Stimulated activated CD4-positive, alpha-beta T cell treated with anti-CD3 and anti-CD28 coated beads, Interleukin-1b, Interleukin-23, amount 100 ng/mL, for 4 hours (primary cell): ENCODE measurements at places on chromosomes 5 and 9.

DNA sequence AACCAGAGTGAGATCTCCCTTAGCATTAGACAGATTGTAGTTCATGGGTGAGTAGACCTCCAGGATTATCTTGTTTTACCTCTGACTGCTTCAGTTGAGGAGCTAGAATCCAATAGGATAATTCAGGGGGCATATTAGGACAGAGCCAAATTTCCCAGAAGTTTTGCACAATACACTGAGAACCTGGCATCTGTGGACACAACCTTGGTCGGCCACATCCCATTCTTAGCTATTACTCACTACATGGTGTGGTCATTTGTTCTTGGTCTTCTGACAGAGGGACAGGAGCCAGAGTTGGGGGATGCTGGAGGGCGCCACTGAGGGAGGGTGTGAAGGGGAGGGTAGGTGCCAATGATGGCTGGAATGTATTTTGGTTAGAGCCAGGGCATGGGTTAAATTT lies 66.6 kb downstream of the NPR3 start:
- DNase-seq: no peak

DNA sequence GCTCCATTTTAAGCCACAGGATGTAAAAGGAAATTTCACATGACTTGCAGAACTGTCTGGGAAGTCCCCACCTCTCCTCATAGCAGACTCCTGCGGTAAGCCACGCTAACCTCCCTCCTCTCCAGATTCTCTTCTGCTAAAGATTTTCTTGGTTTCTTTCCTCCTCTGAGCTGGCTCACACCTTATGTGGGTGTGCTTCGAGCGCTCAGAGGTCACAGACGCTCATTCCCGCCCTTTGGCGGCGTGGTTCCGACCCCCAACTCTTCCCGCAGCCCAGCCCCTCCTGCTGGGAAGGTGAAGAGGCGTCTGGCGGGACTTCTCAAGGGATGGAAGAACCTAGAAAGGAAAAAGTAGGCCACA lies 32.9 kb upstream of the CDK20 start:
- peak; percentile 31 for DNase-seq

GRCh38 chr5:150619359-150620230 lies 20.9 kb upstream of the SYNPO start:
- no peak for DNase-seq

GRCh38 chr9:80796632-80797031 lies 892.7 kb downstream of the TLE1 start:
- DNase-seq: no peak

- no peak for DNase-seq
Observed at GRCh38 chr5:42005561-42006153, 80.6 kb downstream of the FBXO4 start.

DNA sequence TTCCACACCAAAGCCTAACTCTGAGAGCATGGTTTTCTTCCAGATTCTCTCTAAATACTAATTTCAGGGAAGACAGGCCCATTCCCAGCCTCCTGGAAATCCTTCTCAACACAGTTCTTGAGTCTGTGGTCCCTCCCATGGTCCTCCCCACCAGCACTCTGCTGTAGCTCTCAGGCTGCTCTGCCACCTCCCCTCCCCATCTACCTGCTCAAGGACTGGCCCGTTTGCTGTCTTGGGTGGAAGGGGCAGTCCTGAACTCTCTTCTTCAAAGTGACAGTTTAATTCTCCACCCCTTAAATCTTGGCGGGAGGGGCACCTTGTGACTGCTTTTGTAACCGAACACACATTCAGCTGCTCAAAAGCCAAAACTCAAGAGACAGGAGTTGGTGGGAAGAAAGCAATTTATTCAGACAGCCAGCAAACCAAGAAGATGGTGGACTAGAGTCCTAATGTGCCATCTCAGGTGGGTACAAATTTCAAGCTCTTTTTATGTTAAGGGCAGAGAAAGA lies 7.6 kb upstream of the LCN15 start:
- DNase-seq: no peak

DNA sequence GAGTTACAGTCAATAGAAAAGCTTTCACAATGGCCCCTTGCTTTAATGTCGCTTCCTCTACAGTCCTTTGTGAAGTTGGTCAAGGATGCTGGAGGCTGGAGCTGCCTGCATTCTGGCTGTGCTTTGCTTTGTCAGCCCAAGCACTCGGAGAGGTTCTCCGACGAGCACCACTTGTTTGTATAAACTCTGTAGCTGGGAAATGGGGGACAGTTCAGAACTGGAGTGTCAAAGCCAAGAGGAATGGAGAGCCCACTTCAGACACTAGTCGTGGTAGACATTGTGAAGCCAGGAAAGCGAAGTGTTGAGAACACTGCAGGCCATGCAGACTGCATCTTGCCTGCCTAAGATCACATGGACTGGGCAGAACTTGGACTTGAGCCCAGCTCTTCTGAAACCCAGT lies 330.3 kb downstream of the GADD45G start:
- no peak for DNase-seq

GRCh38 chr9:89496645-89497256 lies 1.2 kb downstream of the SEMA4D start:
- no peak for DNase-seq

DNA sequence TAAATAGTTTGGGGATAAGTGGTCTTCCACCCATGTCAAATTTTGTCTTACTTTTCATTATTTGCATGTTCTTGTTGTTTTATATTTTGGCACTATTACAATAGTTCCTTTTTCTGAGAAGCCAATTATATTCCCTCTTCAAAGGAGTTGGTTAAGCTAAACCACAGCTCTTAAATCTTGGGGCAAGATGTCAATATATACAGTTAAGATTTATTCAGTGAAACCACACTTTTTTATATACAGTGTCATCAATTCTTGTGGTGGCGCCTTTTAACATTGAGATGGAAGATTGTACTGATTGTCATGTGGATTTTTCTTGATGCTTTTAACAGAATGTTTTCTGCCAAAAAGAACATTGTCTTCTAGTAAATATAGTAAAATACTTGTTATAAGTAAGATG lies 104.1 kb downstream of the MTREX start:
- no peak for DNase-seq

GRCh38 chr5:5886812-5887486 lies 464.5 kb downstream of the ICE1 start:
- DNase-seq: peak; percentile 20

- peak; percentile 58 for DNase-seq
Observed at GRCh38 chr5:102296178-102296817, at the start of gene SLCO4C1. TSS of gene SLCO4C1 (minus strand) at chr5:102296284. CDS start at chr5:102296262, 22 bp downstream.

DNA sequence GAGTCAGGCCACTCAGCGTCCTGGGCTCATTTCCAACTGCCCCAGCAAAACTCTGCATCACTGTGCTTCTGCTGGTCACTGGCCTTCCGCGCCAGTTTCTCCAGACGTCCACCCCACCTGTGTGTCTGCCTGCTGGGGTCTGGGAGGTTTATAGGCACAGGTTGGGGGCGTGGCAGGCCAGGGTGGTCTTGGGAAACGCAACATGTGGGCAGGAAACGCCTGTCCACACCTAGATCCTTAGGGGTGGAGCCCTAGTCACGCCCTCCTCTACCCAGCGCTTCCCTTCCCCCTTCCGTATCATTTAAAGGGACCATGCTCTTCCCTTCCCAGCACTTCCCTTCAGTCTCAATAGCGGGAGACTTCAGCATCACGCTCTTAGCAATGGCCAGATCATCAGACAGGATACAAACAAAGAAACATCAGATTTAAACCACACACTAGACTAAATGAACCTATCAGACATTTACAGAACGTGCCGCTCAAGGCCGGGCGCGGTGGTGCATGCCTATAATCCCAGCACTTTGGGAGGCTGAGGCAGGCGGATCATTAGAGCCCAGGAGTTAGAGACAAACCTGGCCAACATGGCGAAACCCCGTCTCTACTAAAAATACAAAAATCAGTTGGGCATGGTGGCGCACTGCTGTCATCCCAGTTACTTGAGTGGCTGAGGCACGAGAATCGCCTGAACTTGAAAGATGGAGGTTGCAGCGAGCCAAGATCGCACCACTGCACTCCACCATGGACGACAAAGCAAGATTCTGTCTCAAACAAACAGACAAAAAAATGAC lies 11.8 kb upstream of the BTNL9 start:
- no peak for DNase-seq

DNA sequence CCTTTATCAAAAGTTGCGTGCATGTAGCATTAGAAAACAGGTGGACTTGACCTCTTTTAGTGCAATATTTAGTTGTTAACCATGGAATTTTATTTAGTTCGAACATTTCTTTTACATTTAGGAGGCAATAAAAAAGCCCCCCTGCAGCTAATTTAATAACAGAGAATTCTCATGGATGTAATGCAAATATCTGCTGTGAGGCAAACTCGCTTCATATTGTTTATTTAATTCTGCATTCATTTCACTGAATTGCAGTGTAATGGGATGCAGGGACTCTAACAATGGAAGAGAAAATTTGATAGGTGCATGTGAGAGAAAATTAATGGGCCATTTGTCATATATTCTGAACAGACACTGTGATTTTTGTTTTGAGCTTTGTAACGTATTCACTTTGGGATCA lies 205.1 kb upstream of the CHD1 start:
- no peak for DNase-seq

GRCh38 chr5:154860123-154860522 lies 1.7 kb downstream of the CNOT8 start:
- no peak for DNase-seq

- no peak for DNase-seq
Observed at GRCh38 chr5:5192681-5193080, 52.6 kb downstream of the ADAMTS16 start.

DNA sequence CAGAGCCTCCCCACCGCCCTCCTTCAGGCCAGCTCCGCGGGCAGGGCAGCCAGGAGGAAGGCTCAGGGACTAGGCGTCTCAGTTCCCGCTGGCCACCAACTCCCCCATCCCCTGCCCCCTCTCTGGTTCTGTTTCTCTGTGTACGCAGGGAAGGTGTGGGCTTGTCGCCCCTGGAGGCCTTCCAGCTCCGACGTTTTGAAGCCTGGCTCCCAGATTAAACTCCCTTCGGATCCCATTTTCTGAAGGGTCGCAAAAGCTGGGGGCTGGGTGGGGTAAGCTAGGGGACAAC lies 346 bp downstream of the ATOX1 start:
- no peak for DNase-seq

DNA sequence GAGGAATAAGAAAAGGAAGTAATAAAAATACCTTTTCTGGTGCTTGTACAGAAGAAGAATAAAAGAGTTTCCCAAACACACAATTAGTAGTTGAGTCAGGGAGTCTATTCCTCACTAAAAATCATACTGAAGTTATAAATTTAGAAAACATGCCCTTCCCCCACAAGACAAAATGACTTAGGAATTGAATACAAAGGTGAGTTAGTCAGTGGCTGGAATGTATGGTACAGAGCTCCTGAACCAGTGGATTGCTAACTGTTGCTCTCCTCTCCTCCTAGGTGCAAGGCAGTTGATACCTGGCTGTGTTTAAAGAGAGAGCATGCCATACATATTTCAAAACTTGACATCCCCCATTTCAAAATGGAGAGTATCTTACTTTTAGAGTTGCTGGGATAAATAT lies 1.9 kb downstream of the GDA start:
- DNase-seq: no peak

DNA sequence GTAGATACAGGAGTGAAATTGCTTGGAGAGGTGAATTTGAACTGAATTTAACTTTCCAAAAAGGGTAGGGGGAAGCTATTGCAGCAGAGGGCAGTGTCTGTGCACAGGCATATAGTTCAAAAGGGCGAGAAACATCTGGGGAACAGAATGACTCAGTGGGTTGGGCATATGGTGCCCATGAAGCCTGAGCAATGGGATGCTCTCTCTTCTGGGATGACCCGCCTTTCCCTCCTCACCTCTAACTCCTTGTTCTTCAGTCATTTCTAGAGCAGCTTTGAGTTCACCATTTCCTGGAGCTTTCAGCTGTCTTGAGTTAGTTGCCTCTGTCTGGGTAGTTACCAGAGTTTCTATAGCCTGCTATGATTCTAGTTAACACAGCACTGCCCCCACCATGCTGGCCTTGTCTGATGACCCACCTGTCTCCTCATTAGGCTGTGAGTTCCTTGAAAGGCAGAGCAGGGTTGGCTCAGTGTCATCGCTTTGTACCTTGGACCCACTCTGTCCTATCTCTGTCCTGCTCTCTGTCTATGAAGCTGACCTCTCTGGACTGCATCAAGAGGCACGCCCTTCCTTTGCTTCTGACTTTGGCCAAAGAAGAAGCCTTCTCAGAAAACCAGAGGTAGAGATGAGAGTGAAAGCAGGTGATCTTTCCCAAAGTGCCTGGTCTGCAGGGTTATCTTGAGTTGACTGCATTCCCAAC lies 299.6 kb upstream of the KLF4 start:
- DNase-seq: no peak

GRCh38 chr9:125747053-125747764 lies at the start of gene PBX3:
TSS of gene PBX3 (plus strand) at chr9:125747373.
- peak; percentile 36 for DNase-seq

- no peak for DNase-seq
Observed at GRCh38 chr5:174053905-174054304, 8.4 kb downstream of the NSG2 start.

DNA sequence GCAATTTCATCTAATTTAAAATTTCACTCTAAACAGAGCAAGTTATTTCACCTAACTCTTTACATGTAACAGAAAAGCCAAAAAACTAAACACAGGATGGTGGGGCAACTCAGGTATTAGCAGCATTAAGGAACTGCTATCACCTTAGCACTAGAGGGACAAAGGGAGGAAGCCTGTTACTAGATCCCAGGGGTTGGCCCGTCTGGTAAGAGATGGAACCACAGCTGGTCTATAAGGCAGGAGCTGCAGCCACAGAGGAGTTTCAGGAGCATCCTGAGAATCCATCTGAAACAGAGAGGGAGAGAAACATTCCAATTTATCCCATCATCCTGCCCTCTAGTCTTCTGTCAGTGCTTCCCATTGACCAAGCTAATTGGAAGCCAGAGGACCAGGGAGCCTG lies 300.3 kb downstream of the MRPS30 start:
- no peak for DNase-seq

- DNase-seq: no peak
Observed at GRCh38 chr9:94528886-94529285, 26.0 kb upstream of the PCAT7 start.

GRCh38 chr5:128681096-128681495 lies 143.1 kb upstream of the FBN2 start:
- DNase-seq: no peak

DNA sequence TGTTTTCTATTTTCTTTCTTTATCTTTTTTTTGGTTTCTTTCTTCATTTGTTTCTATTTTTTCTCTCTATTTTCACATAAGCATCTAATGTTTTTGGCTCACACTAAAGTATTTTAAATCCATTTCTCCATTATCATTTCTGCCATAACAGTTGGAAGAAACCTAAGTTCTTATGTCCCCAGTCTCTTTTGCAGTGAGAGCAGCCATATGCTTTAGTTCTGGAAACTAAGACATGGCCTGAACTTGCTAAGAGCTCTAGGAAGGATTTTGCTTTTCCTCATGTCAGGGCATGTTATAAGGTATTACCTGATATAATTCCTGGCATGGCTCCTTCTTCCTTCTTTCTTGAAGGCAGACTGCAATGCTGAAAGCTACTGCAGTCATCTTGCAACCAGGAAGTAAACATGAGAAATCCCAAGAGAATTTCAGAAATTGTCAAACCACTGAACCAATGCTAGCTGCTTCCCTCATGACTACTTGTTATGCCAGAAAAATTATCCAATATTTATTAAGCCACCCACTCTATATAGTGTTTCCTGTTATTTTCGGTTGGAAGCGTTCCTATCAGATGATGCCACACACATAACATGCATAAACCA lies 171.1 kb downstream of the TAF11L14 start:
- no peak for DNase-seq

GRCh38 chr5:134007581-134008265 lies 2.9 kb upstream of the VDAC1 start:
- no peak for DNase-seq

GRCh38 chr5:7377761-7378160 lies 18.2 kb upstream of the ADCY2 start:
- DNase-seq: no peak

GRCh38 chr5:55338810-55339243 lies 31.0 kb downstream of the MTREX start:
- no peak for DNase-seq
